Activated CD4-positive, alpha-beta T cell treated with anti-CD3 and anti-CD28 coated beads for 4 hours (primary cell): ENCODE measurements at places on chromosomes 7 and 10.

GRCh38 chr7:17030559-17030958 lies 148.8 kb upstream of the AGR3 start:
- DNase-seq = no peak

GRCh38 chr10:79547973-79548372 lies 12.2 kb downstream of the SFTPA2 start:
- no peak for DNase-seq

GRCh38 chr10:72648301-72648700 lies 22.4 kb upstream of the MICU1 start:
- DNase-seq = no peak

- DNase-seq = no peak
These were observed 50.0 kb downstream of the TACR2 start for GRCh38 chr10:69366738-69367137.

DNA sequence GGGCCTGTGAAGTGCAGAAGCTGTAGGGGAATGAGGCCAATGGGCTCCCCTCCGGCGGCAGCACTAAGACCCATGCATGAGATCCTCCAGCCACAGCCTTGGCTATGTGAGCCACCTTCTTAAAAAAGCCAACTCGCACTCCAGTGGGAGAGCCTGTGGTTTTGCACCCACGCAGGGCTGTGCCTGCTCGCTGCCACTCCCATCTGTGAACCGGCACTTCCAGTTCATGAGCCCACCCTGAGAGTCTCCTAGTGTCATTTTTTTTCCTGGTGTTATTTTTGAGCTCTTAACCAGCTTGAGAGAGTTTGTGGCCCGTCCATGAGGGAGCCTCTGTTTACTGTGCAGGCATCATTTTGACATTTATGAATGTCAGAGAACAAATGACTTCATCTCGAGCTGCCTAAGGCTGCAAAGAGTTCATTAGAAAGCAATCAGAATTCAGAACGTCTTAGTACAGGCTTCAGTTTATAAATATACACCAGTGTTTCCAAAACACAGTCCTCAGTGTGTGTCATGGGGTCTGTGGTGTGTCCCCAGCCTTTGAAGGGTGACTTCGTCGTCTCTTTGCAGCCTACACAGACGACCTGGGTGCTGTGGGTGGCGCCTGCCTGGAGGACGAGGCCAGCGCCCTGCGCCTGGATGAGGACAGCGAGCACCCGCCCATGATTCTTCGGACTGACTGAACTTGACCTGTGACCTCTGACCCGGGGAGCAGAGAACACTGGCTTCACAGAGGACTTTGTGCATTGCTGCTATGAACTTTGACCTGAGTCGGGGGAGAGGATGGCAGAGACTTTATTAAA lies 40.4 kb downstream of the WIPI2 start:
- DNase-seq = no peak

DNA sequence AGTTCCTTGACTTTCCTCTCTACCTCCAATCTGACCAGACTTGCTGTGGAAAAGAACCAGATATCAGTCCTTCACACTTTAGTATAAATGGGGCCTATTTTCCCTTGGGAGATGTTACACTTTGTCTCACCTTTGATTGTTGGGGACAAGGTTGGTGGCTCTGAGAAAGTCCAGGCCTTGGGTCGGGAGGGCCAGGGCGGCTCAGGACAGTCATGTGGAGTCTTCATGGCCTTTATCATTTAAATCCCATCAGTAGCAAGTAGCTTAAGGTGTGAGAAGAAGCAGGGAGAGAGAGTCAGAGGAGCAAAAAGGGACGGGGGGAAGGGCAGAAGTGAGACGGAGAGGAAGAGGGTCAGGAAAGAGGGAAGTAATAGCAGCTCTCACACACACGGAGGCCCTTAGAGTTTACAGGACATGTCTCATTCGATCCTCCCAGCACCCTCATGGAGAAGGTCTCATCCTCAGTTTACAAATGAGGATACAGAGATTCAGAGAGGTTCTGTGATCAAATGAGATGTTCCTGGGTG lies 40.5 kb downstream of the TBATA start:
- no peak for DNase-seq

DNA sequence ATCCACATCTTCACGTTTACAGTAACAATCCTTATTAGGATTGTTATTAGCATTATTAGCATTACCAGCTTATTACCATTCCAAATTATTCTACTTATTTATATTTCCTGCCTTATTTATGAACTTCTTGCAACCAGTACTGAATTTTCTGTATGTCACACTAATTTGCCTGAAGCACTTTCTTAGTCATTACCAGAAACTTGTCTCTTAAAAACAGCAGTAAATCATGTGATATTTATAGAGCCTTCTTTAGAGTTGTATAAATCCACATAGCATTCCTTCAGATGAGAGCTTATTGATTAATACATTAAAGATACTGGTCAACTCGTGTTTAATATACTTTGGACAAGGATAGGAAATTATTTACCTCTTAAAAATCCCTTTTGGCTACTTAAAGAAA lies 618.6 kb downstream of the SUGCT start:
- DNase-seq = no peak

DNA sequence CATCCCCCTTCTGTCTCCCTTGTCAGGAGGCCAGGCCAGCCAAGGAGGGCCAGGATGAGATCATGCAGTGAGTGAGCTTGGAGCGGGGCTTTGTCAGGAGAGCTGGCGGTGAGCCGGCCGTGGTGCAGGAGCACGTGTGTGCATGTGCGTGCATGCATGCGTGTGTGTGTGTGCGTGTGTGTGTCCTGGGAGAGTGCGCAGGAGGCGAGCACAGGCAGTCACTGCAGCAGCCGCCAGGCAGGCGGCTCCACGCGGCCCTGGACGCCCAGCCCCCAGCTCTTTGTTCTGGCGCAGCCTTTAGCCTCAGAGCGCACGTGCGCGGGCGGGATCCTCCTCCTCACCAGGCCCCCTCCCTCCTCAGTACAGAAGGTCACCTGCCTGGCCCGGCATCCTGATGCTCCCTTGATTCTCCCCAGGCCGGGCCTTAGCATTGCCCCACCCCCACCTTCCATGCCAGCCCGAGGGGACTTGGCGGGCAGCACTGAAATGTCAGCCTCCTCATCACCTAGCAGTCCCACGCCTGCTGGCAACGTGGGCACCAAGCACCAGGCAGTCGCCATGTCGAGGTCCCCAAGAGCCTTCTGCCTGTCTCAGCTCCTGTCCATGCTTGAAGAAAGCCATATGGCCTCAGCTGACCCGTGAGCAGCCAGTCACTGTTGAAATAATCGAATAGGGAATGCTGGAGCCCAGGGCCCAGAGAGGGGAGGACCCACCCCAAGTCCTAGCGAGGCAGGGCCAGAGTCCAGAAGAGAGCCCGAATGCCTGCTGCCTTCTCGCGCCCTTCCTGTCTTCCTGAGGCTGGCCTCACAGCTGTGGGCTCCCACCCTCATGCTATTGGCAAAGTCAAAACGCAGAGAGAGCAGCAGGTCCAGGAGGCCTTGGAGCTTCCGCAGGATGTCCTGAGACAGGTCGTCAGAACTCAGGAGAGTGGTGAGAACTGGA lies 125.9 kb upstream of the PPIF start:
- DNase-seq = no peak

GRCh38 chr7:112192236-112193154 lies 13.7 kb downstream of the DOCK4 start:
- no peak for DNase-seq

DNA sequence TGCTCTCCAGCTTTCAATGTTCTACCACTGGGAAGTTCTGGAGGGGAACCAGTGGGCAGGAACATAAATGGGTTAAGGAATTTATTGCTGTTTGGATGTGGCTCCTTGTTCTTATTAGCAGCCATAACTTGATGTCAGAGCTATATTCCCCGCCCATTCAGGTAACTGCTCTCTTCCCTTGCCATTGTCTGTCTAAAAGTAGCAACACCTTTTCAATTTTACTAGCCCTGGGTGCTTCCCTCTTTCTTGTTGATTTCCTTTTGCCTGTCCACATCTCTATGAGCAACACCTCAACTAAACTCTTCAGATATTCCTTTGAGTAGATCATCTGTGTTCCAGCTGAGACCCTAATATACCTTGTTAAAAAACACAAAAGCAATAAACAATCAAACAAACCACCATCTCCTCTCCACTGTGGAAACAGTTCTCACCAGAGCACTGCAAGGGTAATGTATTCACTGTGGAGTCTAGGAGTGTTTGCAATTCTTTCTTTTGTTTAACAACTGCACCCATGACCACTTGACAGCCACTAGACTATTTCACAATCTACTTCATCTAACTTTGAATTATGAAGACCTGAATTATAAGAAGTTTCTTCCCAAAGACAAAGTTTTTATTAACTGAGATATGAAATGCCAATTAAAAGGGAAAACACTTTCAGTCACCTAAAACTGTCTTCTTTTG lies 436.7 kb downstream of the IPMK start:
- no peak for DNase-seq

DNA sequence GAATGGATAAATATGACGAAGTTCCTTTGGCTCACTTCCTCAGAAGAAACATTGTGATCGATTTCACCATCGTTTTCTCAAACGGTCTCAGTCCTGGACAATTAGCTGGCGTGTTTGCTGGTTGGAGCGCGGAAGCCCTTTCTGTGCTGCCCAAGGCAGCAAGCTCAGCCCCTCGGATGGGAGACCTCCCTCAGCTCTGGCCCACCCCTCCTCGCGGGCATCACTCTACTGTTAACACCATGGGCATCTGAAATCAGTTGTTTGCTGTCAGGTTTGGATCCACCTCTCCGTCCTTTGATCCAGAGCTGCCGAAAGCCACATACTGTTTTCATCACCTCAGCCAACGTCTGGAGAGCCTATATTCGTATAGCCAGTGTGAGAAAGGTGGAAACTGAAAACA lies 68.2 kb downstream of the C10orf143 start:
- no peak for DNase-seq
